ENCODE measurements at places on chromosomes 2 and 18. TPM values are rescaled to one million over a fixed set of nuclear protein-coding genes. Genes with fewer than 3 reads are reported as not detected.
A peak's percentile ranks its signal among the peaks of the same experiment; 100 is the strongest.

CCL20 gene
- total RNA-seq: 6.4 TPM

KATNAL2 gene
- total RNA-seq: 9.6 TPM

- DNase-seq: peak; percentile 29
Observed at GRCh38 chr2:241945311-241945710, 75.8 kb downstream of the RTP5 start.

DNA sequence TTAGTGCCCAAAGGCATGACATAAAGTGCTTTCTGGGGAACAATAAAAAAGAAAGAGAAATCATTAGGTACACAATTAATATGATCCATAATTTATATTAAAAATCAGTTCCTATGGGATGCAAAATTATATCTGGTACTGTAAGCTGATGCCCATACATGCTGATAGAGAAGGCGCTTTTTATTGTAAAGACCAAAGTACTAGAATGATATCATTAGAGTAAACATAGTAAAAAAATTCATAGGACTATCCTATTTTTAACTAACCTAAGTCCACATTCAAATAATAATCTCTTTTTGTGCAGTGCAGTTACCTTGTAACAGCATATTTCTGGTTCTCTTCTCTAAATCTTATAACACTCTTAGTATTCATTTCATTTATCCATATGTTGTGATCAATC lies 252.2 kb downstream of the ASXL3 start:
- DNase-seq: no peak

DNA sequence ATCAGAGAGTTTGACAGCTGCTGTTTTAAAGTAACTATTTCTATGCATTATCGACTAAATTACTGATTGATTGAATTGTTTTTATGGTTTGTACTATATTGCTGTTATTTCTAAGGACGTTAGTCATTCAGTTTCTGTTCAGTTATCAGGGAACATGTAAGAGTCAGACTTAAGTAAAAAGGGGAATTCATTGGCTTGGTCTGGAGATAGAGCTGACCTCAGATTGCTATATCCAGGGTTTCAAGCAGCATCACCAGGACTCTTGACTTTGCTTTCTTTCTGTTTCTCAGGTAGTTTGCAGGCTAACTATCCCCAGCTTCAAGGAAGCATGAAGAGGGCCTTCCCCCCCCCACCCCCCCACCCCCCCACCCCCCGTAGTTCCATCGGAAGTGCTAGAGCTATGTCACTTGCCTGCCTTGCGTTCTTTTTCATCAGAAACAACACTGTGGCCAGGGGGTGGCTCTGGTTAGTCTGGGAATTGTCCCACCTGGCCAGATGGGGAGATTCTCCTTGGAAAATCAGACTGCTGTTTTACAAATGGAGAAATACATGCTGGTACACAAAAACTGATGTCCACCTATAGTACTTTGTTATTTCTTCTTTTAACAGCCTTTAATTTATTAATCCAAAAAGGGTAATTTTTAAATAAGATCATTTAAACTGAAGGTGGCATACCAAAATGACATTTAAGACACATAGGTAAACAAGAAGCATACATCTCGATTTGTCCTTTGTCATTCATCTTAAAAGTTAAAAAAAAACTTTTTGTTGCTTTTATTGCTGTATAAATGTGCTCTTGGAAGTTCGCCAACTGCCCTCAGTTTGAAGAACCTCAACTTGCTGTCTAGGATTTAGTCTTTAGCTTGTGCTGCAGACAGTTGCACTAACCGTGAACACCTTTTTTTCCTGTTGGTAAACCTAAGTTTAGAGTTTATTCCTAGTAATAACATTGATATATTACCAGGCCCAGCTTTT lies 9.4 kb downstream of the SMAD4 start:
- DNase-seq: no peak

GRCh38 chr2:42696987-42697386 lies 66.9 kb downstream of the OXER1 start:
- no peak for DNase-seq

DNA sequence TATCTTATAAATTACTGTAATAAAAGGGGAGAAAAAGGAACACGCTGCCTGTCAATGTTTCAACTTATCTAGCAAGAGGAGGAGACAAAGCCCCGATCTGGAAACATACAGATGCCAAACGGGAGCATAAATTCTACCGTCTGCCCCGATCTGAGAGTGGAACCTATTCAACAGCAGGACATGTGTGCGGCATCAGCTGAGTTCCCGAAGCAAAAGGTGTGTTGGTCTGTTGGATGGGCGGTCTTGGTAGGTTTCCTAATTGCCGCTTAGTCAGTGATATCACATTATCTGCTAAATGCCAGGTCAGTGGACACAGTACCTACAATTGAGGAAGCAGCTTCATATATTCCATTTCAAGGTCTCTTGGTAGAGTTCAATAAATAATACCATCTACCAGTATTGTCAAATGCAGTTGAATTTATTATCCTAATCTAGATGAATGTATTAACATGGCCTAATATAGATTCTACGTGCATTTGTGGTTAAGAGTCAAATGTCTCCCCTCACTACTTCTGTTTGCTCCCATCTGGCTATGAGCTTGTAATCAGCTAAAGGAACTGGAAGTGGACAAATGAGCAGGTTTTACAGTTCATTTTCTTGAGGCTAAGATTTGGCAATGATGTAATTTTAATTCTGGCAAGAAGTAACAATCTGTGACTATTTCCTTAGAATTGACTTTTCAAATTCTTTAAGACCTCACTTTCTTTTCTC lies 219.0 kb downstream of the ZNF521 start:
- no peak for DNase-seq

DNA sequence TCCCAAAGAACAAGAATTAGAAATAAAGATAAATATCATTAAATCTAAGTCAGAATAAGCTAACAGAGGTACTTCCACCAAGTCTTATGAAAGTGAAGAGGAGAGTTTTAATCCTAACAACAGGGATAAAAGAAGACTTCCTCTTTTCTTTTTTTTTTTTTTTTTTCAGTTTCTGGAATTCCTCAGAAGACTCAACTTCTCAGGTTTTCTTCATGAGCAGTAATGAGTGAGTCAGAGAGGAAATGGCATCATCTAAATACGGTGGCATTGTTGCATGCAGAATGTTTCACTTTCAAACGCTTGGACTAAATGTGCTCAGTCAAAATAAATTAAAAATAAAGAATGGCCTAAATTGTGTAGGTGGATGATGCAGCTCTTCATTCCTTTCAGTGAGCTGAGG lies 45.6 kb upstream of the ARHGAP15 start:
- DNase-seq: no peak

- no peak for DNase-seq
Observed at GRCh38 chr18:28059861-28060260, 117.1 kb downstream of the CDH2 start.

DNA sequence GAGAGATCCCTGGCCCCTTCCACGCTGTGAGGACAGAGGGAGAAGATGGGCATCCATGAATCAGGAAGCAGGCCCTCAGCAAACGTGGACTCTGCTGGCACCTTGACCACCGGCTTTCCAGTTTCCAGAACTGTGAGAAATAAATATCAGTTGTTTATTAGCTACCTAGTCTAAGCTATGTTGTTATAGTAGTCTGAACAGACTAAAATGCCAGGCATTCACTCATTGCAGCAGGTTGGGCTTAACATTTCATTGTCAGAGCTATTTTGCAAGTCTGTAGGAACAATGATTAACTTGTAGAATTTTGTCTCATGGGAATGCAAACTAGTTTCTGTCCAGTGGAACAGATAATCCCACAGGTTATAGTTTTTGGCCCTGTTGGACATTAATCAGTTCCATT lies 24.8 kb upstream of the TBC1D8 start:
- DNase-seq: no peak

DNA sequence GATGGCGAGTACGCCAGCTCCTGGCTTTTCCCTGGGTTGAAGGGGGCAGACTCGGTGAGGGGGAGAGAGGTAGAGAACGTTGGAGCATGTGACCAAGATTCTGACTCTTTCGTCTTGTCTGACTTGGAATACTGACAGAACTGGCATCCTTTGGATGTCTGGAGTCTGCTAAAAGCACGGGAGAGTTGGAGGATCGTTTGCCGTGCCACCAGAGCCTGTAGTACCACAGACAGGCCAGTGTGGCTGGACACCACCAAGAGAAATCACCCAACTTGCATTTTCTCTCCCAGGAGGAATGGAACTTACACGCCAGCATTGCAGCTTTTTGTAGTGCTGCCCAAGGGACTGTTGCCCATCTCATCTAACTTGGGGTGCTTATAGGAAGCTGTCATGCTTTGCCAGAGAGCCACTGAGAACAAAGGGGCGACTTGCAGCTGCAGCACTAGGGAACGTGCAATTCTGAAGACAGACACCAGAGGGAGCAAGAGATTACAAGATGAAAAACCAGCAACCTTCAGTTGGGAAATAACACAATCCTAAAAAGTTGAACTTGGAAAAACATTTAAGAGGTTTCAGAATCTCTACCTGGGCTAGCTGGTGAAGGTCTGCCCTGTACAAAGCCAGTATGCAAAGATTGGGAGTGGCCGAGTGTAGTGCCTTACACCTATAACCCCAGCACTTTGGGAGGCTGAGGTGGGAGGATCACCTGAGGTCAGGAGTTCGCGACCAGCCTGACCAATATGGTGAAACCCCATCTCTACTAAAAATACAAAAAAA lies 24.1 kb downstream of the PSMG2 start:
- DNase-seq: no peak

DNA sequence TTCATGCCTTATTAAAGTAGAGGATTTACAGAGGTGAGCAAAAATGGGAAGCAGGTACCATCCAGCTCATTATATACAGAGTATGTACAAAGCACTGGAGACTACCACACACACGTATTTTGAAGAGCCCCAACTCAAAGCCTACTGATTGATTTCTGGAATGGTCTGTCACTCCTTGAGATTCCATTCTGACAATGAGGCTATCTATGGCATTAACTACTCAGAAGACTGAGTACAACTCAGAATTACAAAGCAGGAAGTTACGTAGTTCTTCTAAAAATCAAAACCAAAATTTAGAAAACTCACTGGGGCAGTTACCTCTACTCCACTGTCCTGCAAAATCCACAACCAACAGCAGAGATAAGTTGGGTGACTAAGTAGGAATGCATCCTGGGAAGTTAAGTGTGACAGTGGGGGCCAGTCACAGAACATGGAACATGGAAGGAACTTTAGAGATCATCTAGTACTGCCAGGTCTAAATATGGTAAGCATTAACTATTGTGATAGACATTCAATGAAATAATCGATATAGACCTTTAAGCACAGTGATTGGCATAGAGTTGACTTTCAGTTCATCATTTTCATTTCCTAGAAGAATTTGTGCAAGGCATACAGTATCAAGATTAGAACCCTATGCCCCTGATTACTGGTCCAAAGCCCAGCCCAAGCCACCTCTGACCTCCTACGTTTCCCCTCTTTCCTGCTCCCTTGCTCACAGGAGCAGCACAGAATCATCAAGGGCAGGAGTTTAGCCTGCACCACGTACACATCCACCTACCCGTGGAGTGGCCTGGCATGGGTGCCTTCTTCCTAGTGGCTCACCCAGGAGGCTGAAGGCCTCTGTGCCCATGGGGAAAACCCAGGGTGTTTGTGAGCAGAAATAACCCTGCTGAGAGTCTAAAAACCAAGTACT lies 80.1 kb upstream of the FOSL2 start:
- no peak for DNase-seq

- no peak for DNase-seq
Observed at GRCh38 chr2:45699032-45699658, 47.7 kb downstream of the PRKCE start.

GRCh38 chr2:19702267-19702666 lies 199.5 kb downstream of the TTC32 start:
- DNase-seq: no peak

DNA sequence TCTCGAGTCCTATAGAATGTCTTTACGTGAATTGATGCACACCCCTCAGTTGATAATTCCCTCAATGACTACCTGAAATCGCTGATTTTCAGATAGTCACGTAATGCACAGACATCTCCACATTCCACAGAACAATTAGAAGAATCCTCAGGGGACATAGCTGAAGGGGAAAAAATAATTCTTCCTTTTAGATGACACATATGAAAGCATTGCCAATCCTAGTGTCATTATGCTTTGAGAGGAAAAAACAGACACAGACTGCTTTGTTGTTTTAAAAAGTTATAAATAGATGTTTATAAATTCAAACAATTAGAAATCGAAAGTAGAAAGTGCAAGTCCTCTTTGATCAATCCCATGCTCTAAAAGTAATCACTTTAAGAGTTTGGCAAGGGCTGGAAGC lies 100.6 kb upstream of the FN1 start:
- DNase-seq: no peak

- DNase-seq: peak; percentile 59
Observed at GRCh38 chr2:26457251-26457666, 20.7 kb downstream of the OTOF start.

- no peak for DNase-seq
Observed at GRCh38 chr2:121049131-121049530, 235.9 kb downstream of the TFCP2L1 start.
